Mesenteric fat pad (tissue), 1 donor: ENCODE measurements at places on chromosomes 6 and 20.
A peak's percentile ranks its signal among the peaks of the same experiment; 100 is the strongest.

- no peak for DNase-seq
Measured at GRCh38 chr6:138655828-138656227, 117.7 kb upstream of the CCDC28A start.

GRCh38 chr20:57781901-57782300, 72.1 kb upstream of the PMEPA1 start:
- peak; percentile 55 for DNase-seq

DNA sequence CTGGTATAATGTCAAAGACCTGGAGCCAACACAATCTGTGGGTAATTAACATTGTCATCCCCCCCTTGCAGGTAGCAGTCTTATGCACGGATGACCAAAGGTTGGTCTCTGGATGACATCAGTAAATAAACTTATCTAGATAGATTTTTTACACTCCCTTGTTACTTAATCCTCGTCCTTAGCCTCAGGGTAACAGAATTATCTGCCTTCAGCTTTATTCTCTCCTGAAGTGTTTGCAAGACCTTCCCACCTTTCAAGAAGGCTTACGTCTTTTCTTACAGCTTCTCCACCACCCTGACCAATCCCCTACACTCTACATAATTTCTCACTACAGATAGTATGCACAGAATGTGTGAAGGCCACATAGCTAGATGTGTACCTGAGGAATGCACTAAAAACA, 434.8 kb upstream of the HTR1E start:
- DNase-seq = no peak

- DNase-seq = no peak
Measured at GRCh38 chr6:85865420-85866369, 223.0 kb upstream of the SYNCRIP start.

DNA sequence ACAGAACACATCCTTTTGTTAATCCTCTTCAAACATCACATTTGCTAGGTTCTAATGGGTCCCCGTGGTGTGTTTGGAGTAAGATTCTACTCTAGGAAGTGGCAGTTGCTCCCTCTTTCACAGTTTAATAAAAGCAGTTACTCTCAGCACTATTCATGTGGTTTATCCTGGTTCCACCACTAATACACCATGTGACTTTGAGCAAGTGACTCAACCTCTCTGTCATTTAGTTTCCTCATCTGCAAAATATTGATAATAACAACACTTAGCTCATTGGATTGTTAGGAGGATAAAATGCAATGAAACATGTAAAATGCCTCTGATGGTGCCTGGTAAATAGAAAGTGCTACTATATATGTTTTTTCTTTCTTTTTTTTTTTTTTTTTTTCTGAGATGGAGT, 488.0 kb upstream of the NOX3 start:
- no peak for DNase-seq

- DNase-seq = no peak
Measured at GRCh38 chr6:130293800-130294199, 71.0 kb upstream of the SAMD3 start.

- no peak for DNase-seq
Measured at GRCh38 chr6:7769702-7770101, 43.8 kb downstream of the BMP6 start.

DNA sequence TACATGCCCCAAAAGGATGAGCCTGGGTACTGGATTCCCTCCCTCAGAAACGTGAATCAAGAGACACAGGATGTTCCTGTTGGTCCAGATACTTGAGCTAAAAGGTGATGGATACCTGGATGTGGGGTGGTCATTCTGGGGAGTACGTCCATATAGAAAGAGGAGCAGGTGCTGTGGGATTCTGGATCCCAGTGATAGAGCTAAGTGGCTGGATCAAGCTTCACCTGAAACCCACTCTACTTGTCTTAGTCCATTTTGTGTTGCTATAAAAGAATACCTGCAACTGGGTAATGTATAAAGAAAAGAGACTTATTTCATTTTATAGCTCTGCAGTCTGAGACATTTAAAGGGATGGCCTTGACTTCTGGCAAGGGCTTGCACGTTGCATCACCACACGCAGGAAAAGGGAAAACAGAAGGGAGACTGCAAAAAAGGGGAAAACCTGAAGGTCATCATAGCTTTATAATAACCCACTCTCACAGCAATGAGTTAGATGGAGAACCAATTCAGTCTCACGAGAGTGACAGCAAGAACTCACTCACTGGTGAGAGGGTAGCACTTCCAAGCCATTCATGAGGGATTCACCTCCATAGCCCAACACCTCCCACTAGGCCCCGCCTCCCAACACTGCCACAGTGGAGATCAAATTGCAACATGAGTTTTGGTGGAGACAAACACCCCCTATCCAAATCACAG, 31.2 kb downstream of the RIPOR3 start:
- DNase-seq = no peak

DNA sequence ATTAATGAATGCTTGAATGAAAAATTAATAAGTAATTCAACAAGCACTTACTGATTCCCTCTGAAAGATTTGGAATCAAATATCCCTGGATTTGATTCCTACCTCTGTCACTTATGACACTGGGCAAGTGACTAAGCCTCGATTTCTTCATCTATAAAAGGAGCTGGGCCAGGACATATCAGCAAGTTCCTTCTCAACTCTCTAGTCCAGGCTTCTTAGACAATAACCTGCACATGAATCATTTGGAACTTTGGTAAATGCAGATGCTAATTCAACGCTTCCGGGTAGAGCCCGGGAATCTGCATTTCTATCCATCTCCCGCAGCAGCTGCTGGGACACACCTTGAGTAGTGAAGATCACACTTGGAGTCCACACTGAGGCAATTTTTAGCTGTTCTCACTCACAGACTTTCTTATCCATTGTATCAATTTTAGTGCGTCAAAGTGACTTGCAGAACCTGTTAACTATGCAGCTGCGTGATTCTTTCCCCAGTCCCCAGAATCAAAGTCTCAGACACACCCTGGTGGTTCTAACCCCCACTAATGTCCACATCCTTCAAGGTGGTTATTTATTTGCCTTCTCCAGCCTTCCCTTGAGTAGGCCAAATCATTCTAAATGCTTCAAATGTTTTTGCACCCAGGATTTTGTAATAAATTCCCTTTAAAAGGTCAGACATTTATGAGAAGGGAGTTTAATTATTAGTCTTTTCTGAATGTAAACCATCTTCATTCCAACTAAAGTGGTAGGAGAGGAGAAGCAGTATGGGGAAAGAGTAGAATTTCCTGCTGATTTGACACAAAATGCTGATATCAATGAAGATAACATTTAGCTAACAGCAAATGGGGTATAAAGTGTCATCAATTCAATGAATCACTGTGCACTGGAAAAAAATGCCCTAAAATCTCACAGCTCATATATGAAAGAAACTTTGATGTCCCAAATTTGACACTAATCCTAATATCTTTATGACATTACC, 26.0 kb upstream of the CCND3 start:
- peak; percentile 30 for DNase-seq

DNA sequence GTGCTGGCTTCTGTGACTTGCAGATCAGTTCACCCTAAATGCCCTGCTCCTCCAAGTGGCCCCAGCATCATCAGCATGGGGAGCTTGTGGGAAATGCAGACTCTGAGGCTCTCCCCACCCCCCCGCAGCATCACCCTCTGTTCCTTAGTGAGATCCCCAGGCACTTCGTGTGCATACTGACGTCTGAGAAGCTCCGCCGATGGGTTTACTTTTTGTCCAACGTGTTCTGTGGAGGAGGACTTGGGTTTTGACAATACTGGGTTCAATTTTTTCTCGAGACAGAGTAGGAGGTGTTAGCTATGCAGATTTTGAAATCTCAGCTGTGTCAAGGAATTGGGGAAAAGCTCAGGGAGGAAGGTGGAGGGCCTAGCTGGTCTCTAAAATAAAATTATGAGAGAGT, 38.3 kb upstream of the ZNF831 start:
- DNase-seq = no peak

- no peak for DNase-seq
Measured at GRCh38 chr6:7000825-7001777, 106.7 kb upstream of the RREB1 start.

DNA sequence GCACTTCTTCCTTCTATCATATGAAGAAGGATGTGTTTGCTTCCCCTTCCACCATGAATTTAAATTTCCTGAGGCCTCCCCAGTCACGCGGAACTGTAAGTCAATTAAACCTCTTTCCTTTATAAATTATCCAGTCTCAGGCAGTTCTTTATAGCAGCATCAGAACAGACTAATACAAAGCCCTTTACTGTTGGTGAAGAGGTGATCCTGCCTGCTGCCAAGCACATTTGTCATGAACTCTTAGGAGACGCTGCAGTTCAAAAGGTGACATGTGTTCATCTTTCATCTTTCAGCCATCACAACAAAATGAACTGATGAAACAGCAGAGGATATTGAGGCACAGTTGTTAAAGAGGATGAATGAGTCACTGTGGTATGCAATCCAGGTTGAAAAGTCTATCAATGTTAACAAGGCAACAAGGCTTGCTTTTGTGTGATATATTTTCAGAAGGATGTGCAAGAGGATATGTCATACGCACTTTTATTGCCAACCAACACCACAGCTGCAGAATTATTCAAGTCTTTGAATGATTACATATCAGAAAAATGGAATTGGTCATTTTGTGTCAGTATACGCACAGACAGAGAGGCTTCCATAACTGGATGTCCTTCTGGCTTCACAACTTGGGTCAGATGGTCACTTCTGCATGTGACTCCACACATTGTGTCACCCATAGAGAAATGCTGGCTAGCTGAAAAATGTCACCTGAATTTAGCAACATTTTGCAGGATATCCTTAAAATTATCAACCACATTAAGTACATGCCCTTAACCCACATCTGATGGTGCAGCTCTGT, 52.4 kb upstream of the PLN start:
- no peak for DNase-seq

DNA sequence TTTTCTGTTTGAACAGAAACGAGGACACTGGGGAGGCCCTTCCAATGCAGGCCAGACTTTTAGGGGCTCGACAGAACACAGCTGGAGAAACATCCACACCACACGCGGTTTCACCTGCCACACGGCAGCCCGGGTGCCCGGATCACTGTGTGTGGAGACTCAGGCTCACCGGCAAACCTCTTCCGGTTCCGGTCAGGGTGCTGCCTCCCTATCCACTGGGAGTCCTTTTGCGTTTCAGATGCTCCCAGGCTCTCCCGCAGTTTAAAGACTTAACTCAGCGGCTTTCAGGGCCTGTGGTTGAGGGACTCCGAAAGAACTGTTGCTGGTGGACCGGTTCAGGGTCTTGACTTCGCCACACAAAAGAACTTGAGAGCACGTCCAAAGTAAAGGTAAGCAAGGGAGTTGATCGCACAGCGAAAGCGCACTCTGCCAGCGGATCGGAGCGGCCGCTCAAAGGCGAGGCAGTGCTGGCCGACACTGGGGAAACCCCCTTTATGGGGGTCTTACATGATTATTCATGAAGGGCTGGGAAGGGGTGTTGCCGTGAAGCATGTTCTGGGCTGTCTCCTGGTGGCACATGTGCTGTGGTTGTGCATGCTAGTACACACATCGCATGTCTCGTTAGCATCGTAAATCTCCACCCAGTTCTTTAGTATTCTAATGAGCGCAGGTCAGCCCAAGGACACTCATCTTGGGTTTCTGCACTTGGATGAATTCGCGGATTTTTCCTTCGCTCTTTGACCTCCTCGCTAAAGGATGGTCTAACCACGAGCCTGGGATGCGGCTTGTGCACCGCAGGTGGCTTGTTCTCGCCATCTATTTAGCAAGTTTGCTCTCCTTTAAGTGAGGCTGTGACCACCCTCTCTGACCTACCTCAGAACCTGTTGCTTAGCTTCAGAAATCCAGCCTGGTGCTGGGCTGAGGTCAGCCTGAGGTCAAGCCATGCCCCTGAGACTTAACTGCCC, 180.3 kb downstream of the CDH26 start:
- DNase-seq = no peak

- no peak for DNase-seq
Measured at GRCh38 chr6:160995271-160995670, 3.7 kb downstream of the MAP3K4 start.

DNA sequence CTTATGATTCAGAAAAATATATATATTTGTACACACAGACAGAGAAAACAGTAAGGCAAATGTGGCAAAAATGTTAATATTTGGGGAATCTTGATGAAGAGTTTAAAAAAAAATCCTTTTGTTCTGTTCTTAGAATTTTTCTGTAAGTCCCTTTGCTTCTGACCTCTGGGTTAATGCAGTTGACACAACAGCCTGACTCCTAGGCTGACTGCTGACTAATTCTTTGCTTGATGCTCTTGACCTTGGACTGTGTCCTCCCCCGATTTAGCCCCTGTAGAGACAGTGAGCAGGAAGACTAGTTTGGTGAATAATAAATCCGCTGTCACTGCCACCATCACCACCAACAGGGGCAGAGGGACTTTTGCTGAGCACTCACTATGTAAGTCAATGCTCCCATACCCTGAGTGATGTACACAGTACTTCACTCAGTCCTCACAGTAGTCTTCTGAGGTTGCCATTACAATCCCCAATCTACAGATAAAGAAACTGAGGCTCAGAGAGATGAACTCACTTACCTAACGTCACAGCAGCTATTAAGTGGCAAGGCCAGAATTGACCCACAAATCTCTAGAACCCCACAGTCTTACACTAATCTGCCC, 71.7 kb downstream of the SNX5 start:
- peak; percentile 35 for DNase-seq

DNA sequence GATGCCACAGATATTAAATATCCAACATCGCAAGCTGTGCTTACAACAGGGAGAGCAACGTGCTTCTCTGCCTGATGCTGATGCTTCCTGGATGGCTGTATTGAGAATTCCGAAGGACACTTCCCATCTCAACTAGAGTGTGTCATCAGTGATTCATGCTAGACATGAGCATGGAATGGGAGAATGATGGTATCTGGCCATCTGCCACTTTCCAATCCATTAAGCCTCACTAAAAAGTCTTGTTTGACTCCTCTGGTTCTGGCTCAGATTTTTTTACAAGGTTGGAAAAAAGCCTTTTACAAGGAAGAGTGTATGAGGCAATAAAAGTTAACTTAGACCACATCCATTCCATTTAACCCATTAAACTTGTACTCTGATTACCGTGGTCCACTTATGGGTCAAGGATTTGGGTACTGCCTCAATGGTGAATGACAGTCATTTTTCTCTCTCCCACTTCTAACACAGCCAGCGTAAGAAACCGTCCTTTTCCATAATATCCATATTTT, 265.3 kb downstream of the UST start:
- DNase-seq = no peak

- no peak for DNase-seq
Measured at GRCh38 chr6:347232-347631, 44.3 kb upstream of the IRF4 start.

DNA sequence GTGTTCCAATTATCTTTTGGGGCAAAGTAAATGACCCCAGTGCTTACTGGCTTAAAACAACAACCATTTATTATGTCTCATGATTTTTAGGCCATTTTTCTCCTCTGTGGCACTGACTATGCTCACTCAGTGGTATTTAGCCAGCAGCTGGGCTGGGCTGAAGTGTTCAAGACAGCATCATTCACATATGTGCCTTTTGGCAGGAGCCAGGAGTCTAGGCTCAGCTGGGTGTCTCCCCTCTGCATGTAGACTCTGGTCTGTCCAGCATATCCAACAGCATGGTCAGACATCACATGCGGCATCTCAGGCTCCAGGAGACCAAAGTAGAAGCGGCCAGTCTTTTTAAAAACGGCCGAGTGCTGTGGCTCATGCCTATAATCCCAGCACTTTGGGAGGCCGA, 120.3 kb upstream of the TOP1 start:
- no peak for DNase-seq

- DNase-seq = no peak
Measured at GRCh38 chr20:38827770-38828281, 22.3 kb downstream of the PPP1R16B start.

- DNase-seq = no peak
Measured at GRCh38 chr20:60465993-60466686, 507.9 kb downstream of the CDH26 start.
